ENCODE measurements at places on chromosomes 13 and 19.

- DNase-seq, result no peak
These were observed 34.4 kb downstream of the ITGBL1 start for GRCh38 chr13:101486708-101487437.

DNA sequence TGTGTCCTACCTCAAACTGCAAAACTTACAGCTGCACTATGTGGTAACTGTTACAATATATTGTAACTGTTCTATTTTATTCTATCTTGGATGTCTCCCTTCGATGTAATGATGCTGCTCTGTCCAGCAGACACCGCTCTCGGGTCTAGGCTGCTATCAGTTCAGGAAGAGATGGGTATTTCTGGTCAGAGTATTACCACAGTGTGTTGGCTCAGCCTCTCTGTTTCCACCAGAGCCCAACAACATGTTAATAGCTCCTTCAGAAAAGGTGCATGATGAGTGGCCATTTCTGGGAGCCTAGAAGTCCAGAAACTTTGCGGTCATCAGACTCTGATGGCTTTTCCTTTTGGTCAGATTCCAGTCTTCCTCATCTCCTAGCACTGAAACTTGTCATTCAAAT is 35.9 kb upstream of the IGFL1 start:
- DNase-seq, result no peak

GRCh38 chr13:32284927-32285632 is 30.1 kb downstream of the ZAR1L start:
- no peak for DNase-seq

GRCh38 chr13:33353210-33353609 is 67.7 kb upstream of the STARD13 start:
- DNase-seq, result no peak

DNA sequence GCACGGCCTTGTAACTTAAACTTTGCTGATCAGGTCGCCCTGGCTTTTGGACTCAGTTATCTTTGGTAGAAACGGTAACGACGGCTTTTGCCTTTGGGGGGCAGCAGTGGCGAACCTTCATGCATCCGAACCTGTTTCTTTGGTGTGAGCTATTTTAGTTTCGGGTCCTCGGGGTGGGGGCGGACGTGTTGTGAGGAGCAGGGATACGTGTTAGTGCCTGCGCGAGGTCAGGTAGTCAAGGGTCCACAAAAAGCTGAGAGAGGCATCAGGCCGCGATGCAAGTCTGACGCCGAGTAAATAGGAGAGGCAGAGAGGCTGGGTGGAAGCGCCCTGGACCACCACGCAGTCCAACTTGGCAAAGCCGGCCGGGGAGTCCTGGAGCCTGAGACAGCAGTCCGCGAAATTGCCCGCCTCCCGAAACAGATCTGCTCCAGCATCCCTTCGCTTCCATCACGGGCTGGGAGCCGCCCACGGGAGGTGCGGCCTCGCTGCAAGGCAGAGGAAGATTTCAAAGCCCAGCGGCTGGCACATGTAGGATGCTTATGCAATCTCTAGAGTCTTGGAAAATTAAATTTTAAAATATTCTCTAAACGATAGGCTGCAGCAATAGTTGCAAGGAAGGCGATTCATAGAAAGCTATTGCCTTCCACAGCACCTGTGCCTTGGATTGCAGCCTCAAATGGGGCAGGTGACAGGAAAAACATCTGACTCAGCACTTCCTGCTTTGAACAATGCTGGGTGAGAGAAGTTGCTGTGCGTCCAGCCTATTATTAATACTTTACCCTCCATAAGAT is 4.6 kb upstream of the TPP2 start:
- peak; percentile 64 for DNase-seq

- no peak for DNase-seq
These were observed 7.0 kb downstream of the KLK3 start for GRCh38 chr19:50861496-50862286.

DNA sequence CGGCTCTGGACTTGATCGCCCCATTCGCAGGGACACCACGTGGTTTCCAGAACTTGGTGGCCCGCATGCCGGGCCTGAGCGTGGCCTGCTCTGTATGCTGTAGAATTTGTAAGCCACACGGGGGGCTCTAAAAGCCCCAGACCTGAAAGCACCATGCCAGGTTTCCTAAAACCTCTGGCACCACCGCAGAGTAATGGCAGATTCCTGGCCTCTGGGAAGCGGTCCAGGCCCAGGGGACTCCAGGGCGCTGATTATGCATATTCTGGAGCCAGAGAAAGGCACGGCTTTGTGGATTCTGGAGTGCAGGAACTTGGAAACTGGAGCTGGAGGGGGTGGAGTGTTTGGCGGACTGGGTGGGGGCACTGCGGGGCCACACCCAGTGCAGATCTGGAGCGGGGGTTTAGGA is 3.7 kb downstream of the FTL start:
- DNase-seq, result no peak

- peak; percentile 75 for DNase-seq
These were observed at the start of gene CTXN1 for GRCh38 chr19:7926021-7926726. Gene CTXN1, minus strand, starts transcription at chr19:7926135. Its CDS starts 597 bp downstream, at chr19:7925538.

- DNase-seq, result no peak
These were observed 17.1 kb downstream of the COL4A2 start for GRCh38 chr13:110324026-110324749.

- no peak for DNase-seq
These were observed 53.2 kb upstream of the LSM14A start for GRCh38 chr19:34118879-34119748.

DNA sequence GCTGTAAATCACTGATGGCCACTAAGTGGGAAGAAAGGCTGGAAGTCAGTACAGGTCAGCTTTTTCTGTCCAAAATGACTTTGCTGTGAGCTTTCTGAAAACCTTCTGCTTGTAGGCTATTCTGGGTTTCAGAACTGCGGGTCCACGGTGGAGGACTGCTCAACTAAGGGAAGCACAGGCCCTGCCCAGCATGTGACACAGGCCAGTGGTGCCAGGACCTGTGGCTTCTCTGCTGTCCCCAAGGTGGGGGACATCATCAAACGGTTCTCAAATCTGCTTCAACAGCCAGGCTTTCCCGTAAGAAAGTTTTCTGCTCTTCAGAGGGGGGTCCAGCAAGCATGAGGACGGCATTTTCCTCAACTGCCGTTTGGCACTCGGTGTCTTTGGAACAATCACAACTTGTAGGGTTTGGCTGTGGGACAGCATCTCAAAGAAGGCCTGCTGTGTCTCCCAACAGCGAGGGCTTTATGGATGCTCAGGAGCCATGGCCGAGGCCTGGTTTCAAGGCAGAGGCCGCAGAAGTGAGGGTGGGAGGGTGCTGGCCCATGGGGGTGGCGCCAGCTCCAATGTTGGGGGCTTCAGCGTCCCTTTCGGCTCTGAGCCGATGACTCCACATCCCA is 3.8 kb downstream of the SGTA start:
- DNase-seq, result no peak

- DNase-seq, result no peak
These were observed 2.6 kb downstream of the EPN1 start for GRCh38 chr19:55677572-55678028.

- DNase-seq, result no peak
These were observed 86.1 kb upstream of the TM9SF2 start for GRCh38 chr13:99415014-99415650.

GRCh38 chr19:28012361-28012760 is 1200.6 kb downstream of the UQCRFS1 start:
- DNase-seq, result no peak

GRCh38 chr19:20102097-20102496 is 24.3 kb downstream of the ZNF90 start:
- no peak for DNase-seq

- no peak for DNase-seq
These were observed 22.5 kb downstream of the CAB39L start for GRCh38 chr13:49421391-49421790.

Data from stimulated activated CD4-positive, alpha-beta T cell treated with anti-CD3 and anti-CD28 coated beads, Interleukin-2, amount 100 ng/mL, for 48 hours (primary cell).